ENCODE measurements at places on chromosomes 2 and 18.

- DNase-seq, result no peak
These were observed 505.8 kb upstream of the NRP2 start for GRCh38 chr2:205176546-205176945.

GRCh38 chr2:213863541-213863940 is 547.3 kb upstream of the VWC2L start:
- no peak for DNase-seq

GRCh38 chr2:80377071-80377470 is 72.5 kb upstream of the LRRTM1 start:
- DNase-seq, result no peak

GRCh38 chr18:11339188-11339775 is 189.9 kb upstream of the PIEZO2 start:
- DNase-seq, result no peak

DNA sequence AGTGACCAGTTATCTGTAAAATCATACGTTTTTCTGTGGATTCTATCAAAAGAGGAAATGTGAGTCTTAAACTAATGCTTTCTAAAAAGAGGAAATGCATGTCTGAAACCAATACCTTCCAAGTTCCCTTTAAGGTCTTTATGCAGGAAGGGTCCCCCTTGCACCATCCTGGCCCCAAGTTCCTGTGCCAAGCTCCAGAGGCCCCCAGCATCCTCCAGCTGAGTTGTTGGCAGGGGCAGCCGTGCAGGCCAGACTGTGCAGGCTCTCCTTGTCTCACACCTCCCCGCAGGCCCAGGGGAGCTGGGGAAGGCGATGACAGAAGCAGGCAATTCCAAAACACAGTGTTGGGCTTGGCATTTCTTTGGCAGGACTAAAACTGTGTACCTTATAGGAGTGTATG is 39.2 kb downstream of the DPYSL5 start:
- no peak for DNase-seq

- no peak for DNase-seq
These were observed 531.4 kb downstream of the TMEM182 start for GRCh38 chr2:103293067-103293741.

DNA sequence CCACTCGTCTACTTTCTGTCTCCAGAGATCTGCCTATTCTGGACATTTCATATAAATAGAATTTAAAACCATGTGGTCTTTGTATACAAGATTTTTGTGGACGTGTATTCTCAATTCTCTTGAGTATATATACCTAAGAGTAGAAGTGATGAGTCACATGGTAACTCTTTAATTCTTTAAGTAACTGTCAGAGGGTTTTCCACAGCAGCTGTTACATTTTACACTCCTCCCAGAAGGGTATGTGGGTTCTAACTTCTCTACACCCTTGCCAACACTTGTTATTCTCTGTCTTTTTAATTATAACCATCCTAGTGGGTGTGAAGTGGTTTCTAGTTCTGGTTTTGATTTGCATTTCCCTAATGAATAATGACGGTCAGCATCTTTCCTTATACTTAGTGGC is 70.9 kb downstream of the MAP3K20 start:
- no peak for DNase-seq

DNA sequence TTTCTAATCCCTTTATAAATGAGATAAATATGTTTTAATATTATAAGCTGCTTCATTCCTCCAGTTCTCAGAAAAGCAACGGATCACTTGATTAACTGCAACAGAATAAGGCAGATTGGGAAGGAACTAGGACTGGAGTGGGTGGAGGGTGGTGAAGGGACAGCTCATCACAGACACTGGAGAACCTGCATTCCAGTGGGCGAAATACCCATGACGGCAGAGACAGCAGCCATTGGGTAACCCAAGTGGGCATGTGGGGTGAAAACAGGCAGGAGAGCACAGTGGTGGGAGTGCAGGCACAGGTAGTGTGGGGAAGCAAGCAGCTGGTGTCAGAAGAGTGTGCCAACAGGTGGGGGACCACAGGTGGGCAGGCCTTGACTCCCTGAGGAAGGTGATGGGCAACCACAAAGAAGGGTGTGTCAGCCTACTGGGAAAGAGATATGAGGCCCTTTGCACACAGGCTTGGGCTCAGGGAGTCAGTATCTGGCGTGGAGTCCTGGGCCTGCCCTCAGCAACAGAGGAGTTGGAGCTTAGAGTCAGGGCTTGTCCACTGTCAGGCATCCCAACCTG is 27.2 kb downstream of the DPYSL5 start:
- DNase-seq, result no peak

GRCh38 chr2:187528042-187528441 is 26.2 kb downstream of the TFPI start:
- DNase-seq, result no peak

- no peak for DNase-seq
These were observed 18.1 kb downstream of the SULT1C3 start for GRCh38 chr2:108257757-108258331.

- no peak for DNase-seq
These were observed 11.3 kb upstream of the FSHR start for GRCh38 chr2:49165662-49166061.

DNA sequence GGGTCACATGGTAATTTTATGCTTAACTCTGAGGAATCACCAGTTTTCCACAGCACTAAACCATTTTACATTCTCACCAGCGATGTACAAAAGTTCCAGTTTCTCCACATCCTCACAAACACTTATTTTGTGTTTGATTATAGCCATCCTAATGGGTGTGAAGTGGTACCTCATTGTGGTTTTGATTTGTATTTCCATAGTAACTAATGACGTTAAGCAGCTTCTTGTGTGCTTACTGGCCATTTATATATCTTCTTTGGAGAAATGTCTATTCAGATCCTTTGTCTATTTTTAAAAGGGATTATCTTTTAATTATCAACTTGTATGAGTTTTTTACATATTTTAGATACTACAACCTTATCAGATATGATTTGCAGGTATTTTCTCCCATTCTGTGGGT is 42.0 kb downstream of the CCDC150 start:
- DNase-seq, result no peak

DNA sequence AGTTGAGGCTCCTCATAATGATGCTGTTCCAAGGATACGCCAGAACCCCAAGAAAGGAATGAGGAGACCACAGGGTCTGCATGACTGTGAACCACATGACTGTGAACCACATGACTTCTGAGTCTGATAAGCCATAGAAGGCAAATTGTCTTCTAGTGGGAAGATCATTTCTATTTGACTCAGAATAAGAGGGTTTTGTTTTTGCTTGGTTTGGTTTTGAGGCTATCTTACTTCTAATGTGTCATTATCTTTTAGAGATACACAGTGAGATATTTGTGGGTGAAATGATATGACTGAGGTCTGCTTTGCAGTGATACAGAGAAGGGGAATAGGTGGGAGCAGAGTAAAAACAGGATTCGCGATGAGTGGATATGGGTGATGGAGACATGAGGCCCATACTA is 28.9 kb upstream of the BCL2L11 start:
- DNase-seq, result no peak

- no peak for DNase-seq
These were observed 1323.9 kb upstream of the DDX18 start for GRCh38 chr2:116490511-116491145.

DNA sequence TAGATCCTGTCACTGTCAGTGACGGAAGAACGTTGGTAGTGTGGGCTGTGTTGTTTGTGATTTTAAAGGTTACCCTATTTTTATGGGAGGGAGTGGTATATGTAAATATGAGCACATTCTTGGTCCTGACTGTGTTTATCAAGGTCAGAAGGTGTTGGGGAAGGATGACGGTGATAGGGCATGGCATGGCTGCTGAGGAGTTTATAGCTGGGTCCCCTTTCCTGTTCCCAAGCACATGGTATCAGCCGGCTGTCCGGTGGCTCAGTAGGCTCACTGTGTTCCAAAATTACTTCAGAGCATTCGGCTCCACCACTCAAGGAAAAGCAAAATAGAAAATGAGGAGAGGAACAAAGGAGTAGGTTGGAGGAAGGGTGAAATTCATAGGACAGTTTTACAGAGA is 28.6 kb downstream of the IRS1 start:
- no peak for DNase-seq

DNA sequence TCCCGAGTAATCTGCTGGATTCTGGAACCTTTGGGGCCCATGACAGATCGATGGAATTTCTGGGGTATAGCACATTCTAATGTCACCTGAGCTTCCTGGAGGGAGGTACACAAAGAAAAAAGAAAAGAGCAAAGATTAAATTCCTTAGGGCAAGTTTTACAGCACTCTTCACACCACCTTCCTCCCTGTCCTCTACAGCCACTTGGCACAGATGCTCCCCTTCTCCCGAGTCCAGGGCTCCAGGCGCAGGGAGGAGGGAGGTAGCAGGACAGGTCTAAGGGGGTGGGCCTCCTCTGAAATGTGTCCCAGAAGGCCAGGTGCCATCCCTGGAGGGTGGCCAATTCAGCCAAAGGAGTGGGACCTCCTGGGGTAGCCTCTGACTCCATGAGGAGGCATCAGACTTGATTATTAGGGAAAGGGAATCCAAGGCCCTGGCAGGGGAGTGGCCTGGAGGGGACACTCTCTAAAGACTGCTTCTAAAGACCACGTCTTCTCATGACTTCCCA is 50.3 kb downstream of the ANO7 start:
- no peak for DNase-seq

DNA sequence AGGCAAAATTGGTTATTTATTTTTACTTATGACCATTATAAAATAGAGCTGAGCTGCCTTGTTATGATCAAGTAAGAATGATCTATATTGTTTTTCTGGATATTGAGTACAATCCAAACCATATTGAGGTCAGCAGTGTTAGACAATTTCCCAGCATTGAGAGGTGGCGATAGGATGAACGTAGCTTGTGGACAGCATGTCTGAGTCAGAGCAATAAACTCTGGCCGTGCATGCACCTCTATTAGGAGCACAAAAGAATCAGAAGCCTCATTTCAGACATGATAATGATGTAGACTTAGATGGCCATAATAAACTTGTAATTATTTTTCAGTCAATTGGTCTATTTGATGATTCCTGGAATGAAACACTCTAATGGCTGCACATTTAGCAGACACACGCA is 491.6 kb downstream of the RIT2 start:
- no peak for DNase-seq

DNA sequence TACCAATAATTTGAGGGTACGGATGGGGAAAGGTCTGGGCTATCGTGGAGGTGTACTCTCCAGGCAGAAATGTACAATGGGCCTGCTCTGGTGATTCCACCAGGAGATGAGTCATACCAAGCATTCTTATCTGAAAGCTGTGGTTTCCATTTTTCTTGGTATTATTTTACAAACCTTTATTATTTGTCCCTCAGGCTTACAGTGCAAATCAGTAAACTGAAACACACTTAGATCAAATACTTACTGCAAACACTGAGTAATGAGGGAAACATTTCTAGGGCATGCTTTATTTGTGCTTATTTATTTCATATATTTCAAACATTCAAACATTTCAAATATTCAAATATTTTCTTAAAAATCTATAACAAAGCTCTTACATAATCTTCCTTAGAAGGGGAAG is 319.8 kb downstream of the RND3 start:
- no peak for DNase-seq

GRCh38 chr2:31129375-31130171 is 8.7 kb downstream of the GALNT14 start:
- DNase-seq, result no peak

DNA sequence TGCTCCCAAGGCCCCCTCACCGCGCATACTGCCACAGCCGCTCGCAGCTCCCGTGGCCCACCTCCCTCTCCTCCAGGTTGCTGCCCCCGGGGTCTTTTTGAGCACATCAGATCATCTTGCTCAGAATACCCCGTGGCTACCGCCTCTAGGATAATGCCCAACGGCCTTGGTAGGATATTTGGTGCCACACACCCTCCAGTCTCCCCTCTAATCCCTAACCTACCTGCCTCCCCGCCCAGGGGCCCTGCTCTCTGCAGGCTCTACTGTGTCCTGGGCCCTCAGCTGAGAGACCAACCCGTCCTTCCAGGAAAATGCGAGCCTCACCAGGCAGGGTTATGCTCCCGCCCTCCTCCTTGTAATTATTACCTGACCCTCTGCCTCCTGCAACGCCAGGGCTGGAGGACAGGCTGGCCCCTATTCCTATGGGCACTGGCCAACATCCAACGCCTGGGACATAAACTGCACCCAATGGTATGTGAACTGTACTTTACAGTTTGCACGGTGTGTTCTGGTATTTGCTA is 1.5 kb upstream of the MTCL1 start:
- DNase-seq, result peak; percentile 35

GRCh38 chr2:196259507-196260481 is 88.4 kb upstream of the STK17B start:
- DNase-seq, result no peak

- DNase-seq, result no peak
These were observed 44.9 kb upstream of the BAZ2B start for GRCh38 chr2:159661286-159661685.

DNA sequence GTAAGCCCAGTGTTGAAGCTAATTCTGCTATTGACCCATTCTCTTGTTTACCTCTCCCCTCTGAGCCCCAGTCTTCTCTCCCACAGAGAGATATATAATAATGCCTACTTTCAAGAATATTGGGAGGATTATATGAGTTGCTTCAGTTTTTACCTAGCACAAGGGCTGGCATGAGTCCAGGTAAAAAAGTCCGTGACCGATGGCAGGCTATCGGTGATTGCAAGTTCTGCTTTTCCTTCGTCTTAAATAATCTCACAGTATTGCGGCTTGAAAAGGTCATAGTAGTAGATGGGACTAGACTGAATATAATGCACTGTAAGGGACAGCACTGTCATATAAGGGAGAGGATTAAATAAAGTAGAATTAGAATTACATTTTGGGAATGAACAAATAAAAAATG is 77.6 kb downstream of the KIF5C start:
- DNase-seq, result no peak

- no peak for DNase-seq
These were observed 29.3 kb downstream of the COX7A2L start for GRCh38 chr2:42331569-42332284.

GRCh38 chr2:167380094-167380493 is 491.8 kb downstream of the XIRP2 start:
- DNase-seq, result no peak

DNA sequence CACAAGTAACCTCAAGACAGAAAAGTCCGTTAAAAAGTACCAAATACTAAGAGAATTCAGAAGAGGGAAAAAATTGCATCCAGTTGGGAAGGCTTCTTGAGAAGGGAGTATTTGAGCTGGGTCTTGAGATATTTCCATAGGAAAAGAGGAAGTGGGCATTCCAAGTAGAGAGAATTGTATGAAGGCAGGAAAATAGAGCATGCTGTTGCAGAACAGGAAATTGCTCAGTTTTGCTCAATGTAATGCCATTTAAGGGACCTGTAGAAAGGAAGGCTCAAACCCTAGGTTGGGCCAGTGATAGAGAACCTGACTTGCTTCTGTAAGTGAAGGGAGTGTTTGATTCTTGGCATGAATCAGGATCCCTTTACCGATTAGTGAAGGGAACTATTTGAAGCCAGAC is 1.0 kb upstream of the ZC3H8 start:
- DNase-seq, result no peak

DNA sequence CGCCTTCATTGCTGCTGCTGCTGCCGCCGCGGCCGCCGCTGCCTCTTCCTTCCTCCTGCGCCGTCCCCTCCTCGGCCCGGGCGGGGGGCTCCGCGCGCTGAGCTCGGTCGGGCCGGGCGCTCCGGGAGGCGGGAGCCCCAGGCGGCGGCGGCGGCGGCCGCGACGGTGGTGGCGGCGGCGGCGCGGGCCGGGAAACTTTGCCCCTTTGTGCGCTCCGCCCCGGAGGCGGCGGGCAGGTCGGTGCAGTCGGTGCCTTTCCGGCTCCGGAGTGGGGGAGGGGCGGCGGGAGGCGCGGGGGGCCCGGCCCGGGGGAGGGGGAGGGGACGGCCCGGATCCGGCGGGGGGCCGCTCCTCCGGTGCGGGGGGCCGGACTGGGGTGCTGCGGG is 205 bp downstream of the TET3 start:
- DNase-seq, result peak; percentile 72

- DNase-seq, result peak; percentile 21
These were observed 182.5 kb downstream of the C1D start for GRCh38 chr2:67880291-67880761.

All from body of pancreas (tissue), 4 donors.